Mucosa of gallbladder (tissue), 1 donor: ENCODE measurements at places on chromosomes 13 and 19. TPM values are rescaled to one million over a fixed set of nuclear protein-coding genes. Genes with fewer than 3 reads are reported as not detected.

Gene LYPD3
- total RNA-seq = 1.6 TPM

Gene RPL21
- 672 TPM for total RNA-seq

Gene ADGRE1
- total RNA-seq = 0.46 TPM

Gene MYPOP
- total RNA-seq = 13.0 TPM

Gene CCNA1
- 5.6 TPM for total RNA-seq

Gene CEACAM18
- not detected for total RNA-seq
